ENCODE measurements at places on chromosomes 5 and 9.

DNA sequence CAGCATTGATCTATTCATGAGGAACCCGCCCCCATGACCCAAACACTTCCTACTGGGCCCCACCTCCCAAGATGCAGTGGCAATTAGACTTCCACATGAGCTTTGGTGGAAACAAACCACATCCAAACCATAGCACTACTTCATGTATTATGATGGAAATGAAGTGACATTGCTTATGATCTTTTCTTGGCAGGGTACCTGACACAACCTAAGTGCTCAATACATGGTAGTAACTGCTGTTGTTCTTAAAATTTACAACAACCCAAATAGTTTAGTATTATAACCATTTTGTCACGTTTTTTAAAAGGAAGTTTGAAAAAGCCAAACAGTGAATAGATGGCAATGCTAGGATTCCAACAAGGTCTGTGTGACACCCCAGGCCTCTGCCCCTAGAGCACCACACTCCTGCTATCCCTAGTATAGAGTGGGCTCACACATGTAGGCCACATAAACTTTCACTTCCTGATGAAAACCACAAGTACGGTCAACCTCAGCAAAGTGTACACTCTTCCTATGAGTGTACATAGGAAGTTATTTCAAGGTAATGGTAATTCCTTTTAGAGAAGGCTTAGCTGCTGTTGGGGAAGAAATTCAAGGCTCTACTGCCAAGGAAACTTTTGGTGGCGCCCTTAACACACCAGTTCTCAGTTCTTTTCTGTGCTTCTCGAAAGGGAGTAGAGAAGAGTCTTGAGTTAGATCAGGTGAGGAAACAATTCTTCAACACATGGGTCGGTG, 97.6 kb downstream of the ARSB start:
- no peak for DNase-seq

- DNase-seq: peak; percentile 89
Observed at GRCh38 chr9:25964239-25964638, 286.0 kb upstream of the TUSC1 start.

DNA sequence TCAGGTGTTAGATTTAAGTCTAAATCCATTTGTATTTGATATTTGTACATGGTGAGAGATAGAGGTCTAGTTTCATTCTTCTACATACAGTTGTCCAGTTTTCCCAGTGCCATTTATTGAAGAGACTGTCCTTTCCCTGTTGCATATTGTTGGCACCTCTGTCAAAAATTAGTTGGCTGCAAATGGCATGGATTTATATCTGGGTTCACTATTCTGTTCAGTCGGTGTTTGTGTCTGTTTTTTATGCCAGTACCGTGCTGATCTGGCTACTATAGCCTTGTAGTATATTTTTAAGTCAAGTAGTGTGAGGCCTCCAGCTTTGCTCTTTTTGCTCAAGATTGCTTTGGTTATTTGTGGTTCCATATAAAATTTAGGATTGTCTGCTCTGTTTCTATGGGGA, 176.2 kb upstream of the DMRT1 start:
- DNase-seq: no peak

DNA sequence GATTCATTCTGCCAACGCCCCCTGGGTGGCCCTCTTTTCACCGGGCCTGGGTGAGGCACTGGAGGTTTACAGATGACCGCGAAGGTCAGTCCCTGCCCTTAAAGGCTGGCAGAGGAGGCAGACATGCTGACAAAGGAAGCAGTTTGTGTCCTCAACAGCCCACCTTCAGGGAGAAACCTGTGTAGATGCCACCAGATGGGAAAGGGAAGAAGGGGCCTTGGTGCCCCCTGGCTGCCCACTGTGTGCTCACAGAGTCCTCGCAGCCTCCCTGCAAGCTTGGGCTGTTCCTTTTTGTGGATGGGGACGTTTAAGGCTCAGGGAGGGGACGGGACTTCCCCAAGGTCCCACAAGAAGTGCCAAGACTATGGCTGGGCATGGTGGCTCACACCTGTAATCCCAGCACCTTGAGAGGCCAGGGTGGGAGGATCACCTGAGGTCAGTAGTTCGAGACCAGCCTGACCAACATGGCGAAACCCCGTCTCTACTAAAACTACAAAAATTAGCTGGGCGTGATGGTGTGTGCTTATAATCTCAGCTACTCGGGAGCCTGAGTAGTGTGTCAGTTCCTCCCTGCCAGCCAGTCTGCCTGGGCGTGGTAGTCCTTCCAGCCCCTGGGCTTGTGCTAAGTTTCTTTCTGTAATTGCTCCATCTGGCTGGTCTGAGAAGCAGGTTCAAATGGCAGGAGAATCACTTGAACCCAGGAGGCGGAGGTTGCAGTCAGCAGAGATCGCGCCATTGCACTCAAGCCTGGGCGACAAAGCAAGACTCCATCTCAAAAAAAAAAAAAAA, 36.2 kb downstream of the NEK6 start:
- no peak for DNase-seq

GRCh38 chr5:71922584-71923106, 184.6 kb upstream of the MAP1B start:
- no peak for DNase-seq

DNA sequence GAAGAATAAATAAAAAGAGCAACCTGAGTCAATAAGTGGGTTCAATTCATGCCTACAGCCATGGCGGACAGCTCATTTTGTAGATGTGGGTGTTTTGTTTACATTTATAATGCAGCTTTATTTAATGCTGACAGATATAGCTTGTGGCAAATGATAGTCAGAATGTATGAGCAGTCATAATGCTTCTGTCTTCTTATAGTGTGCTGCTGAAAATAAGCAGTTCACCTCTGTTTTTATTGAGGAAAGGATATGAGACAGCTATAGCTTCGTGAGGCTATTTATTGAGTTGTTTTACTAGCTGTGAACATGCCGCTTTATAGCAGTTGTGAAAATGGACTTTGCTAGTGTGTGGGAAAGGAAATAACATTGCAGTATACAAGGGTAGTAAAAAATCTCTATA, 147.4 kb downstream of the PBX3 start:
- DNase-seq: no peak

DNA sequence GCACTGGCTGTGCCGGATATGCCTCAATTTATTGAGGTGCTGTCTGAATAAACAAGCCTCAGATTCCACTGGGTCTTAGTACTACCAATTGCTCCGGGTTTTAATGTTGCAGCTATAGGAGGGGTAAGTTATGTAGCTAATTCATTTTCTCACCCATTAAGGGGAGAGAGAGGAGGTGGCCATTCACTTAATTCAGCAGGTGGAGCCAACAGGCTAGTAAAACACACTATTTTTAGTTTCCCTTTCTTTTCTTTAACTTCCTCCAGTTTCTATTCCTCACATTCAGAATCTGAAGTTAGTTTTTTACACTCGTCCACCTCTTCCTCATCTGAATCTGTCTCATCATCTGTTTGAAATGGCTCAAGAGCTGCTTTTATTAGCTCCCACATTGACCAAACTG, 105.6 kb upstream of the CDH10 start:
- no peak for DNase-seq

GRCh38 chr5:61603211-61603908, 271.3 kb downstream of the ZSWIM6 start:
- DNase-seq: no peak

GRCh38 chr5:61538722-61539501, 206.9 kb downstream of the ZSWIM6 start:
- no peak for DNase-seq

- DNase-seq: no peak
Observed at GRCh38 chr9:108239696-108240321, 616.0 kb downstream of the ACTL7B start.

DNA sequence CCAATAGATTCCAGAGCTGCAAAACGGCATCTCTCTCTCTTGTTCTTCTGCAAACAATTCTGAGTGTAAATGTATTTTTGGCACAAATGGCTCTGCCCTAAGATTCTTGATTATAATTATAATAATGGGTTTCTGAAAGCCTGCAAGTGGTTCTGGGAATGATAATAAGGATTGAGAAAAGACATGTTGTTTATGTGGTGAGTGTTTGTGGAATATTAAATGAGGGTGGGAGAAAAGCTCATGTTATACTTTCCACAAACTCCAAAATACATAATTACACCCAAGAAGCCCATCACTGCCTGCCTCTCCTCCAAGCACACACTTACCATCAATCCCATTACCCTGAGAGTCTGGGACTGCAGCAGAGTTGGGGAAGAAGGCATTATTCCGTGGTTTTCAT, 460.0 kb upstream of the BRINP1 start:
- no peak for DNase-seq

DNA sequence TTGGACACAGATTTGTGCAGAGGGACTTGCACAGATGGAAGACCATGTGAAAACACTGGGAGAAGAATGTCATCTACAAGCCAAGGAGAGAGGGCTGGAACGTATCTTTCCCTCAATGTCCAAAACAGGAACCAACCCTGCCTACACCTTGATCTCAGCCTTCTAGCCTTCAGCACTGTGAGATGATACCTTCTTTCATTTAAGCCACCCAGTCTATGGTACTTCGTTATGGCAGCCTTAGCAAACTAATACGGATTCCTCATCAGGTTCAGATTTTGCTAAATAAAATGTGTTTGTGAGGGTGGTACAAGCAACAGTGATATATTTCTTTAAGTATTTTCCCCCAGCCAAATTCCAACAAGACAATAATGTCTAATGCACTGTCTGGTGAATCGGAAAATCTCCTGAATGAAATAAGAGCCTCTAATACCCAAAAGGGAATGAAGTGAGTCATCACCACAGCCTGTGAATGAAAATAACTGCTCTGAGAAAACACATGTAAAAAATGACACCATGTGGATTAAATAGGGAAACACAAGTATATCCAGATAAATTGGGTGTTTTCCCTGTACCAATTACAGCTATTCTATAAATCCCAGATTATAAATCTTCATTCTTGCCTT, 182.8 kb upstream of the TARS1 start:
- no peak for DNase-seq
